ENCODE measurements at places on chromosomes 2 and 18.

DNA sequence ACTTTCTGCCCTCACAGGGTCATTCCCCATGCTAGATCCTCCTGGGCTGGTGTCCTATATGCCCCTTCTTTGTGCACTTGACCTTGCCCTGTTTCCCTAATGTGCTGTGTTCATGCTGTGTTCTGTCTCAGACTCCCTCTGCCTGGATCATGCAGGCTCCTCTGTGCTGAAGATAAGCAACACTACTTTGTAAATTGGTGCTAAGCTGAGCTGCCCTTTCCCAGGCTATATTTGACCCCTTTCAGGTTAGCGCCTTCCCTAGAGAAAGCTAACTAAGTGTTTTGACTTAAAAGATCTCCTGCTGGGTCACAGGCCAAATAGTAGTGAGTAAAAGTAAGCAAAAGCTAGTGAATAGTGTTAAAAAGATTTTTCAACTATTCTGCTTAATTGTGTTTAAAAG lies 257.2 kb upstream of the RGPD4 start:
- no peak for DNase-seq

GRCh38 chr2:120635146-120635545 lies 100.5 kb upstream of the GLI2 start:
- no peak for DNase-seq

DNA sequence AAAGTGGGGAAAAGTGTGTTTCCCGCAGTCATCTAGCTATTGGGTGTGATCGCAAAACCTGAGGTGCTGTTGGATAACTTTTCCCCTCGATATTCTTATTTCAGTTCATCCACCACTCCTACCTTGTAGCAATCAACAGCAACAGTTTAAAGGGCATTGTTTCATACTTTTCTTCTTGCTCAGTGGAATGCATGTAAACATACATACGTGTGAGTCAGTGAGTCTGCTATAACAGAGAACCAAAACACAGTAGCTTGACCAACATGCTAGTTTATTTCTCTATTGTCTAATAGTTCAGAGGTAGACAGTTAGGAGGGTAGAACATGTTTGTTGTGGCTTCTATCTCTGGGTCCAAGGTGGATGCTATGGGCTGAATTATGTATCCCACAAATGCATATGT lies 77.6 kb upstream of the FOXI3 start:
- no peak for DNase-seq

DNA sequence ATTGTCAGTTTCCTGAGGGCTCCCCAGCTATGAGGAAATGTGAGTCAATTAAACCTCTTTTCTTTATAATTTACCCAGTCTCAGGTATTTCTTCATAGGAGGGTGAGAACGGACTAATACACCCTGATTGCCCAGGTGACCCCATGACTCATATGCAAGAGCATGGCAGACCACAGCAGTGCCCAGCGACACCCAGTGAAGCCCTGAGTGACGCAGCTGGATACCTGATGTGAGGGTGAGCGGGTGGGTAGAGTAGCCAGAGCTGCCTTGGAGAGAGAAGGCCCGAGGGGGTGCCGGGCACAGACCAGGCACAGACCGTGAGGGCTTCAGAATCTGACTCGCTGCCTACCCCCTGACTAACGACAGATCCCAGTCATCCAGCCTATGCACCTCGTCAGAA lies 15.4 kb downstream of the ALPG start:
- DNase-seq = no peak

GRCh38 chr18:78995740-78996395 lies 16.2 kb downstream of the SALL3 start:
- no peak for DNase-seq

GRCh38 chr2:28199995-28200679 lies 192.5 kb upstream of the FOSL2 start:
- no peak for DNase-seq

DNA sequence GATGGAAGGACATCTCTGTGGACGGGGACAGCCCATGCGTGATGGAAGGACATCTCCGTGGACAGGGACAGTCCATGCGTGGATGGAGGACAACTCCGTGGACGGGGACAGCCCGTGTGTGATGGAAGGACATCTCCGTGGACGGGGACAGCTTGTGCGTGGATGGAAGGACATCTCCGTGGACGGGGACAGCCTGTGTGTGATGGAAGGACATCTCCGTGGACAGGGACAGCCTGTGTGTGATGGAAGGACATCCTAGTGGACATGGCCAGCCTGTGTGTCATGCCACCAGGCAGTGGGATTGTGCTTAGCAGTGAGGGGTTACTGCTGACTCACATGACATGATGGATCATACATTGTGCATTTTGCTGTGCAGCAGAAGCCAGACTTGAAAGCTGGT lies 30.0 kb upstream of the NFATC1 start:
- no peak for DNase-seq

- no peak for DNase-seq
These were observed 563.6 kb upstream of the CDH2 start for GRCh38 chr18:28740575-28740974.

DNA sequence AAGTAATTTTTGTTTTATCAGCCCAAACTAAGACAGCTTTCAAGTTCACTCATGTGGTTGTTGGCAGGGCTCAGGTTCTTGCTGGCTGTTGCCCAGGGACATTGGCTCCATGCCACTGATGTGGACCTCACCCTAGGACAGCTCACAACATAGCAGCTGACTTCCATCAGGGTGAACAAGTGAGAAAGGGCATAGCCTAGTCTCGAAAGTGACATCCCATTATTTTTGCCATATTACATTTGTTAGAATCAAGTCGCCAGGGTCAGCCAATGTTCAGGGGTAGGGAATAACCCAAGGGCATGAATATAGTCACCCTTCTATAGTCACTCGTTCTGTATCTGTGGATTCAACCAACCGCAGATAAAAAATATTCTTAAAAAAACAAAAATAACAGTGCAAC lies 10.7 kb upstream of the CWC22 start:
- DNase-seq = no peak

DNA sequence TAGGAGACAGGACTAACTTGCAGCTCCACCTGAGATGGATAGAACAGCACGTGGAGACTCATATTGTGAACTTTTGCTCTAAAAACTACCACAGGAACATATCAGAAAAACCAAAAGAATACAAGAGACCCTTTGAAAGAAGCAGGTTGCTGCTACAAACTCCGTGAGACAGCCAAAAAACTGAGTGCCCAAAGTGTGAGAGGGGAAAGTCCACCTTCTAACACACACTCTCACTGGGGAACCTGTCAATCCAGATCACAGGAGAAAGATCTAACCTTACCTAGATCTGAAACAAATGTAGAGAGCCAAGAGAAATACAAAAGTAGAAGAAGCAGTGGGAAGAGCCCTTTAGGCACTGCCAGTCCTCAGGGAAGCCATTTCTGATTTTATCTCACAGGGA lies 46.3 kb upstream of the SPOPL start:
- DNase-seq = no peak

- DNase-seq = no peak
These were observed 292.0 kb downstream of the PRKCE start for GRCh38 chr2:45943219-45944044.

DNA sequence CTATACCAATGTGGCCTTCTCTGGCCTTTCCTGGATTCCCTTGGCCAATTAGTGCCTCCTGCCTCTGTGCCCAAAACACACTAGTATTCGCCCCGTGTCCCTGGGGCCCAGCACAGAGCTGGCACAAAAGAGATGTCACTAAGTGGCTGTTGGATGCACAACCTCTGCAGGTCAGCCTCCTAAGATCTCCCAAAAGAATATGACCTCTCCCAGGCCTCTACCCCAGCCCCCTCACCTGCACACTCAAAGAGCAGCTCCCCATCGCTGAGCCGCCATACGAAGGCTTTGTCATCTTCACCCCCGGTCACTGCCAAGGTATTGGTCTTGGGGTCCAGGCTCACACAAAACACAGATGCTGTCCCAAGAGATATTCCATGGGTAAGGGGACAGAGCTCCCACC lies 2.7 kb downstream of the AAMP start:
- no peak for DNase-seq

DNA sequence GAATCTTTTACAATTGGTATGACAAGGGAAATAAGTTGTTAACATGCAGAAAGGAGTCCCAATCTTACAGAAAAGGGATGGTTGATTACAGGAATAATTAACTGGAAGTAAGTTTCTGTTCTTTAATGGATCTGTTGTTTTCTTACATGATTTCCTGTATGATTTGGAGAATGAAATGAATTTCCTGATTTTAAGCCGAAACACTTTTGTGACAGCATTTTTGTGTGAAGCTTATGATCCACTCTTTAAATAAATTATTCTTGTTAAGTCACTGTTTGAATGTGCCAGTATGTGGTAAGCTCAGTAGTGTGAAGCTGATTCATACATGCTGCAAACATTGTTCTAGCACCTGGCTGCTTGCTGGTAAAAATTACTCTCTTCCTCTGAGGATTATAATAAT lies 516.2 kb downstream of the DCDC2C start:
- DNase-seq = peak; percentile 43

DNA sequence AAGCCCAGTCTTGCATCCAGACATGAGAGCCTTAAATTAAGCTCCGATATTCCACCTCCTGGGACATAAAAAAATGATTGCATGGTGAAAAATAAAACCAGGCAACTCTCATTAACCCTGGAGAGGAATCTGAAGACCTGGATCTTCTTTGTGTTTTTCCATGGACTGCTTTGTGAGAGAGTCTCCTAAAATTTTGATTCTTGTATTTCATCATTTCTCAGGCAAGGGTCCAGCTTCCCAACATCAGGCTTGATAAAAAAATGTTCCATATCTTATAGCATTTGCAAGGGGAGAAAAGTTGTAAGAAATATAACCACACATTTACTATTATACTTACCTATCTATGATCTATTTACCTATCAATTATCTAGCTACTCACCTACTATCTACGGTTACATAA lies 327.5 kb upstream of the SPHKAP start:
- DNase-seq = no peak

DNA sequence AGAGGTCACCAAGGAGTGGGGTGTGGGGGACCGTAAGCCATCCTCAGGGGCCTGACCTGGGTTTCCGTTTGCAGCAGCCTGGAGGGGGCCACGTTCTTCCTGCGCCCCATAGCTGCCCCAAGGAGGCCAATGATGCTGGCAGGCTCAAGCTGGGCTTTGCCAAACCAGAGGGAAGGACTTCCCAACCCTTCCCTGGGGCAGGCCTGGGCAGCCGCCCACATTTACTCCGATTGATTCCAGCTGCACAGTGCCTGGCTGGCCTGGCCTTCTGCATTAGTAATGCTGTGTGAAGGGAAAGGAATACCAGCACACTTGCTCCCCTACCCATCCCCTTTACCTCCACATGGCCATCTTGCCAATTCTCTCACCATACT lies 360.6 kb upstream of the SLC14A2 start:
- DNase-seq = no peak

All from NCI-H345 (cell line).